CD14-positive monocyte (primary cell): ENCODE measurements at places on chromosomes 4 and X.

GRCh38 chr4:22573641-22574040 is 57.8 kb upstream of the ADGRA3 start:
- DNase-seq: no peak

- no peak for DNase-seq
Observed at GRCh38 chr4:152160225-152160800, 375.6 kb downstream of the FBXW7 start.

DNA sequence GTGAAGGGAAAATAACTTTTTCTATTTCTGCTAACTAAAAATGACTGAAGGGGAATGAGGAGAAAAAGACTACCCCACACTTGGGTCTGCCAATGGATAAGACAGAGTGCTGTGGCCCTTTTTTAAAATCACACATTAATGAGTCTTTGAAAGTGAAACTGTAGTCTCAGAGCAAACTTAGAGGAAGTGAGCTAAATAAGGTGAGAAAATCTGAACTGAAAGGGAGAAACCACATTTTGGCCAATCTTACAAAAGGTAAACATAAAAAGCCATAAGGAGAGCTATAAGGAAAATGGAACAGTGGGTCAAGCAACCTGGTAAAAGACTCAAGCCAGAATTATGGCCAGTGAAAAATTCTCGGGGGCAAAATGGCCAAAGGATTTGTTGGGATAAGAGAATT is 755.1 kb upstream of the IGFBP7 start:
- DNase-seq: no peak

GRCh38 chr4:145414841-145415240 is 66.8 kb upstream of the SMAD1 start:
- no peak for DNase-seq

DNA sequence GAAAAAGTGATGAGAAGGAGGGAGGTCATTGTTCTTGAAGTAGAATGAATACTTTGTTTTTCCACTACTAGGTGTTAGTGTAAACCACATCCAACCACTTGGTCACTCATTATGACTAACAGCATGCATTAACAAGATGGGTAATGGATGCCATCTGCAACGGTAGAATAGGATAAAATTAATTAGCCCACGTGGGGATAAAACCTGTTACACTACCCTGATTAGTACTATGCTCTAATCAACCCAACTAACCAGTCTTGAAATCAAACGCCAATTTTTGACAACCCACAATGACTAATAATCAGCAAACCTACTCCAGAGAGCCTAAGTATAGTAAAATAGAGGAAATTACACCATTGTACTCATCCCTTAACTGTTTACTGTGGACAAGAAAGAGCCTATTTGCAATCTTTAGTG is 93.4 kb upstream of the MCF2 start:
- DNase-seq: no peak
